ENCODE measurements at places on chromosomes 11 and 22.
A peak's percentile ranks its signal among the peaks of the same experiment; 100 is the strongest.

DNA sequence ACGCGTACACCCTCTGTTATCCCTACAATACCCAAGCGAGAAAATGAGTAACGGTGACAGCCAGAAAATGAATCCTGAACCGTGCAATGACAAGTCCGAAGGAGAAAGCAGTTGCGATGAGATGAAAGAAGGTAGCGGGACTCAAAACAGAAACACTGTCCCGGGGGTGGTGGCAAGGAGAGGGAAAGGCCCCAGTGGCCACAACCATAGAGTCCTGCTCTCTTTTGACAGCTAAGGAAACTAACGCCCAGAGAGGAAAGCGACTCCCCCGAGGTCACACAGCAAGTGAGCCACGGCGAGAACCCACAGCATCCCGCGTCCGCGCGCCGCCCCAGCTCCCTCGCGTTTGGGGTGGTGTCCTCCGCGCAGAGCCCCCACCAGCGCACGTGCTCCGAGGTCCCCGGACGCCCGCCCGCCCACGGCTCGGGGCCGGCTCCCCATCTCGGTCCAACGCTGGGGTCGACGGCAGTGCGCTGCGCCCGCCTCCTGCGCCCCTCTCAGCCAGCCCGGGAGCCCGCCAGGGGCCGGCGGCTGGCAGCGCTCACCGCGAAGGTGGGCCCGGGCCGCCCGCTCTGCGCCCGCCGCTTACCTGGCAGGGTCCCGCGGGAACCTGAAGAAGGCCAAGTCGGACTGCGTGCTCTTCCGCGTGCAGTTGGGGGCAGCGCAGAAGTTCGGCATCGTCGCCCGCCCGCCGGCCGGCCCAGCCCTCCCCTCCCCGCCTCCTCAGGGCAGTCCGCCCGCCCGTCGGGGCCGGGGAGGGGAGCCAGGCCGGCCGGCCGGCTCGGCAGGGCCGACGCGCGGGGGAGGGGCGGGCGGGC lies 564 bp downstream of the THAP12 start:
- peak; percentile 14 for DNase-seq

DNA sequence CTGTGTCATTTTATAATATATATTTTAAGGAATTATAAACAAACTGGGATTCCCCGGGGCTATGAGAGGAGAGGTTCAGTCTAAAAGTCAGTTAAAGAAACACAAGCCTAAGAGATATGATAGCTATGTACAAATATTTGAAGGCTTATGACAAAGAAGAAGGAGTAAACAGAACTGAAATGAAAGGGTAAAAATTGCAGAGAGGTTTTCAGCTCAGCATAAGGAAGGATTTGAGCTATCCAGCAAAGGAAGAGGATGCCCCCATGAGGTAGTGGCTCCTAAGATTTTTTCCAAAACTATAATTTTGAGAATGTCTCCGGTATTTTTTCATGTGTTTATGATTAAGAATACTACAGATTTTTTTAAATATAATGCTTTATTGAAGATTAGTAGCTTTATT lies 57.9 kb upstream of the ANGPTL5 start:
- no peak for DNase-seq

DNA sequence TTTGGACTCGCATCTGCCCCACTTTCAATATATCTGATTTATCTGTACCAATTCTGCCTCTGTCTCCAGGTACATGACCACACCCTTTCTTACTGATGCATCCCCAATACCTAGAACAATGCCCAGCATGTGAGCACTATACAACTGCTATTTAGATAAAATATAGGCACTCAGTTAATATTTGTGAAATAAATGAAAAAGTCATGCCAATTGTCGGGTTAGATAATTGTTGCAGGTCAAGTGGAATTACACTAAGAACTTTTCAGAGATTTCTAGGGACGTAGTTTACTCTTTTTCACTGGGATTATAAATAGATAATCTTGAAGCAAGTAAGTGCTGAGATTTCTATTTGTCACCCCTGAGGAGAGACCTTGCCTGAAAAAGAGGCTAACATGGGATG lies 20.5 kb downstream of the OOSP4A start:
- DNase-seq, result no peak

- no peak for DNase-seq
Measured at GRCh38 chr11:71505781-71506180, 21.3 kb upstream of the KRTAP5-7 start.

DNA sequence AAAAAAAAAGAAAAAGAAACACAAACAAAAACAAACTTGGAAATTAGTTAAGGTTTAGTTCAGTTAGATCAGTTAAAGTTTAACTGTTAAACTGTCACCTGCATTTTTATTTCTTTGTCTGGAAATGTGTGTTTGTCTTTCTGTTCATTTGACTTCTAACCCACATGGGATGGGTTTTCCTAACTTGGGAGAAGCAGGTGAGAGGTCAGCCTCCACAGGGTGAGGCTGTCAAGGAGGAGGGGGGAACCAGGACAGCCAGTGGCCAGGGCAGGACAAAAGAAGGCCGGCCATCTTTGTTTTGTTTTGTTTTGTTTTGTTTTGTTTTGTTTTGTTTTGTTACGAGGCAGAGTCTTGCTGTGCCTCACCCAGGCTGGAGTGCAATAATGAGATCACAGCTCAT lies 13.4 kb upstream of the GCAT start:
- DNase-seq, result no peak

- no peak for DNase-seq
Measured at GRCh38 chr11:36238881-36239280, 50.3 kb downstream of the COMMD9 start.

DNA sequence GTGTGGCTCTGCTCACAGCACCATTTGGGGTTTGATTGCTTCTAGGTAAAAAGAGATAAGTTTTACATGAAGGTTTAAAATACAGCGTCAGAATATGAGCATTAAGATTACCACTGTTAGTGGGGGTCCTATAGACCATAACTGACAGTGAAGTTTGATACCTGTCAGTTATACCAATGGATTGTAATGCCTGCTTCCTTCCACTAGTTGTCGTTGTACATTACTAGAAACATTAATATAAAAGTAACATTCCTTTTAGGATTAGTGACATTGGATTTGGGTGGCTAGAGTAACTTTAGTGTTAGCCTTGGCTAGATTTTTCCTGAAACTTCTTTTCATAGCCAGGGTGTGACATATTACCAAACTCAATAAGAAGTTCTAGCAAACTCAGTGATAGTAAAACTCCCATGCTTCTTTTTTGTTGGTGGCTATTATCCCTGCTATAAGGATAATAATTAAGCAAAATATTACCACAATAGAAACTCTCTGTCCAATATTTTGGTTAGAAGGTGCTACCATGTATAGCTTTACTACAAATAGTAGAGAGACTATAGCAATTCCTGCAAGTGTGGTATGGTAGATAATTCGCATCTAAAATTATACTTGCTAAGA lies 57.1 kb downstream of the FAM181B start:
- DNase-seq, result no peak

DNA sequence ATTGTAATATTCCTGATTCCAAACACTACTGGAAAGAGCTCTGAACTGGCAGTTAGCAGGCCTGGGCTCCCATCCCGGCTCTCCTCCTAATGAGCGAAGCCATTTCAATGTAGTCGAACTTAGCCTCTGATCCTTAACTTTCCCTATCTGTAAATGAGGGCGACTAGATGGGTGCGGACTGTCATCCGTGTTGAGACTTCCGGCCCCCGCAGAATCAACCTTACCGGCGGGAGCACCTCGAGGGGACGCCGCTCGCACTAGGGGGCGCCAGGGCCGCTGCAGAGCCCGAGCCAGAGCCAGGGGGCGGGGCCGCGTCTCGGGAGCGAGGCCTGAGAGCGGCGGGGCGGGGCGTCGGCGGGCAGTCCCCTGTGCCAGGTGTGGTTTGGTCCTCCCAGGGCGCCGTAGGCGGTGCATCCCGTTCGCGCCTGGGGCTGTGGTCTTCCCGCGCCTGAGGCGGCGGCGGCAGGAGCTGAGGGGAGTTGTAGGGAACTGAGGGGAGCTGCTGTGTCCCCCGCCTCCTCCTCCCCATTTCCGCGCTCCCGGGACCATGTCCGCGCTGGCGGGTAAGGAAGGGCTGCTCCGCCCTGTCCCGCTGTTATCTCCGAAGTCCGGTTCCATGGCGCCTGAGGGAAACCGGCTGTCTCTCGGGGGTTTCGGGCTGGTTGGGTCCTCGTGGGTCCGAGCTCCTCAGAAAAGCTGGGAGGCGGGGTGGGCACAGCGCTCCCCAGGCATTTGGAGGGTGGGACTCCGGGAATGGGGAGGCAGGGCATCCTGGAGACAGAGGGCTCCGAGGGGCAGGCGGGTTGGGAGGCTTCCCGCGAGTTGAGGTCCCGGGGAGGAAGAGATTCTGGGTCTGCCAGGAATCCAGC lies at the start of gene LIMK2:
Gene LIMK2, plus strand, starts transcription at position 437 of the 869 bp plus-strand sequence. Its CDS starts 111 bp downstream, at position 548.
- peak; percentile 94 for DNase-seq

- no peak for DNase-seq
Measured at GRCh38 chr22:44042249-44043218, 18.4 kb downstream of the PARVB start.

GRCh38 chr22:22074634-22075381 lies 92.2 kb upstream of the TOP3B start:
- DNase-seq, result no peak
